ENCODE measurements at places on chromosomes 1 and 21. TPM values are rescaled to one million over a fixed set of nuclear protein-coding genes. Genes with fewer than 3 reads are reported as not detected.

- DNase-seq: no peak
These were observed 111.8 kb downstream of the FNBP1L start for GRCh38 chr1:93559695-93560094.

DNA sequence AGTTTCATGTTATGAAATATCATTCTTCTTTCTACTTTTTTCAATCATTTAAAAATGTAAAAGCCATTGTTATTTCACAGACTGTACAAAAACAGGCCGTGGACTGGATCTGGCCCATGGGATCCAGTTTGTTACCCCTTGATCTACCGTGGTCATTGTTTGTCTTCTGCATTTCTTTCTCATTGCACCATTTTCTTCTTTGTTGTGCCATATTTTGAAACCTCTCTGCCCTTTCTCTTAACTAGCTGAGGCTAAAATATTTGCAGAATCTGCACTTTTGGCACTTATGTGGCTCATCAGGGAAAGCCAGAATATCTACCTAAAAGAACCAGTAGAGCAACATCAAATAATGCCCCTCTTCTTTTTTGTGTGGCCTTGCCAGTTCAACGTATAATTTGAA lies 50.5 kb downstream of the DNAJC6 start:
- no peak for DNase-seq

Gene LCK
- not detected for total RNA-seq

DNA sequence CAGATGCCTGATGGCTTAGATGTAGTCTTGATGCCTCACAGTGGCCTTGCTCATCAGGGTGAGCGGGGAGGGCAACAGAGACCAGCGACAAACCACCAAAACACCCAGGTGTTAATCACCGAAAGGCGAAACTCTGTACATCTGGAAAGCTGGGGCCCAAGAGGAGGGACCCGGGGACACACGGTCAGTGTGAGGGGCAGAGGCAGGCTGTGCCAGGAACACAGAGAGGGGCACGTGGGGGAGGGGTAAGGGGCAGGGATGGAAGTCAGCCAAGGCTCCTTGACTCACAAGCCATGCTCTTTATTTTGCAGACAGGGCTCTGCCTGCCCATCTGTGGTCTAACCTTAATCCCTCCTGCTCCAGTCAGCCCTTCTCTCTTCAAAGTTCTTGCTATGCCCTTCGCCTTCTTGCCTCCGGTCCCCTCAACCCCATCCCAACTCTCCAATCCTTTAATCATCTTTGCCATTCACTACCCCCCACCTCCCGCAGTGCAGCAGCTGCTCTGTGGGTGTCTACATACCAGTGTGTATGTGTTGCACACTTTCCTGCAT lies 4.3 kb downstream of the MEF2D start:
- no peak for DNase-seq

Data from astrocyte (in vitro differentiated cells and primary cell).